ENCODE measurements at places on chromosomes 2 and 18.

DNA sequence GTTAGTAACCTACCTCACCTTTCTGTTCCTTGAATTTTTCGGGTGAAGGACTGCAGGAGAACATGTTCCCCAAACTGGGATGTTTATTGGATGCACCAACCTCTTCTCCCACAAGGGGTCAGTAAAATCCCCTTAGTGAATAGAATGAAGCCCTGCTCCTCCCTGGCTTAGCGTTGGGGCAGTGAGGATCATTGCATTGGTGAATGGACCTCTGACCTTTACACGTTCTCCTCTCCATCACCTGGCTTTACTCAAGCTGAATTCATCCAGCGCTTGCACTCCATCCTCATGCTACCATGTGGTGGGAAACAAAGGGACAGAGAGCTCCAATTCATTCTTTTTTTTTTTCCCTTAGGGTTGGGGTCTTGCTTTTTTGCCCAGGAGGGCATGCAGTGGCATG is 157.2 kb downstream of the MIB1 start:
- no peak for DNase-seq

- no peak for DNase-seq
Measured at GRCh38 chr2:167122389-167122788, 234.1 kb downstream of the XIRP2 start.

GRCh38 chr2:19746611-19747309 is 155.0 kb downstream of the TTC32 start:
- DNase-seq, result no peak

GRCh38 chr18:59671551-59671950 is 25.7 kb downstream of the CCBE1 start:
- no peak for DNase-seq

- DNase-seq, result no peak
Measured at GRCh38 chr2:146652311-146652710, 1192.5 kb upstream of the ACVR2A start.

- DNase-seq, result no peak
Measured at GRCh38 chr2:237181844-237182243, 96.2 kb downstream of the COPS8 start.

- no peak for DNase-seq
Measured at GRCh38 chr2:240431661-240432424, 3.6 kb upstream of the GPC1 start.

DNA sequence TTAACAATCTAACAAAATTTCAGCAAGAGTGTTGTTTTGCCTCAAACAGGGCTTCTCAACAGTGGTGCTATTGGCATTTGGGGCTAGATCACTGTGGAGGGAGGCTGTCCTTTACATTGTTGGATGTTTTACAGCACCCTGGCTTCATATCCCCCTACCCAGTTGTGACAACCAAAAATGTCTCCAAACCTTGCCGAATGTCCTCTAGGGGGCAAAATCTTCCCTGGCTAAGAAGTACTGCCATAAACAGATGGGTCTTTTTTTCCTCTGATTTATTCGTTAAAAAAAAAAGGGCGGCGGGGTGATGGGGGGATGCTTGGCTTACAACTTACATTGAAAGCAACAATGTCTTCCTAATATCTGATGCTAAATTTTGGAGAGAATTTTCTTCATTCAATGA is 207.6 kb upstream of the CCDC150 start:
- no peak for DNase-seq

GRCh38 chr18:79926715-79927606 is 24.5 kb downstream of the SLC66A2 start:
- no peak for DNase-seq

DNA sequence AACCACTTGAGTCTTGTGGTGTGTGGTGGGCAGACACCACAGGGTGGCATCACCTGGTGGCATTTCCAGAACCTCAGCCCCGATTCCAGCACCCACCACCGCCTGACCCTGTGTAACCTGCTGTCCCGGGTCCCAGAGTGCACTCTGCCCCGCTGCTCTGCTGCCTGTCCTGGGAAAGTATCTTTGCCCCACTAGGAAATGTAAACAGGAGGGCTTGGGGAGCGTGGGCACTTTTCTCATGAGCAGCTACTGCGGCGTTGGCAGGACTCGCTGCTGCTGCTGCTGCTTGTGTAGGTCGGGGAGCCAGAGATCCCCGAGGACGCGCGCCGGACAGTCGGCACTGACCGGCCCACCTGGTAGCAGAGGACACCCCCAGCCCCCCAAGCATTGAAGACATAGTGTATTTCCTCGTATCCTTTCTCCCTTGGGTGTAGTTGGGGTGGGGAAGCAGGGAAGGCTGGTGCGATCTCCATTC is 13.4 kb downstream of the DTYMK start:
- no peak for DNase-seq

DNA sequence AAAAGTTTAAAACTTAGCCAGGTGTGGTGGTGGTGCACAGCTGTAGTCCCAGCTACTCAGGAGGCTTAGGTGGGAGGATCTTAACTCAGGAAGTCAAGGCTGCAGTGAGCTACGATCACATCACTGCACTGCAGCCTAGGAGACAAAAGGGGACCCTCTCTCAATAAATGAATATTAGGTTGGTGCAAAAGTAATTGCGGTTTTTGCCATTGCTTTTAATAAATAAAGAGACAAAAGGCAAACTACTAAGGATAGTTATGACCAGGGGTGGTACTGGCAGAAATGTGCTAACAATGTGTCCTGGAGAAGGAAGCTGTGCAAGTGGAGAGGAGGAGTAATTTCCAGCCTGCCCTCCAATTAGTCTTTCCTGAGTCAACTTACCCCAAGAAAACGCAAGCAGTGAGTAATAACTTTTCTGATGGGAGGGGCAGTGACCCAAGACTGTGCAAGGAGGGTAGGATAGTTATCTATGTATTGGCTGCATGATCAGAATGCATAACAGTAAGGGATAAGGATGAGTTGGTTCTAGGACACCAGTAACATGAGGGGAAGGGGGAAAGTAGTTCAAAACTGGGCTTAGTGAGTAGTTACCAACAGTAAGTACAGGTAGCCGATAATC is 1.5 kb downstream of the EXOC6B start:
- DNase-seq, result no peak

GRCh38 chr2:34001557-34001956 is 402.5 kb upstream of the FAM98A start:
- no peak for DNase-seq

DNA sequence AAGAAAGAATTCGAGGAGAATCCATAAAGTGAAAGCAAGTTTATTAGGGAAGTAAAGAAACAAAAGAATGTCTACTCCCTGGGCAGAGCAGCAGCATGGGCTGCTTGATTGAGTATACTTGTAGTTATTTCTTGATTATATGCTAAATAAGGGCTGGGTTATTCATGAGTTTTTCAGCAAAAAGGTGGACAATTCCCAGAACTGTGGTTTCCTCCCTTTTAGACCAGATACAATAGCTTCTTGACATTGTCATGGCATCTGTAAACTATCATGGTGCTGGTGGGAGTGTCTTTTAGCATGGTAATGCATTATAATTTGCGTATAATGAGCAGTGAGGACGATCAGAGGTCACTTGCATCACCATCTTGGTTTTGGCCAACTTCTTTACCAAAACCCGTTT is 25.6 kb upstream of the TBC1D8 start:
- no peak for DNase-seq
